ENCODE measurements at places on chromosomes 7 and 10.
A peak's percentile ranks its signal among the peaks of the same experiment; 100 is the strongest.

DNA sequence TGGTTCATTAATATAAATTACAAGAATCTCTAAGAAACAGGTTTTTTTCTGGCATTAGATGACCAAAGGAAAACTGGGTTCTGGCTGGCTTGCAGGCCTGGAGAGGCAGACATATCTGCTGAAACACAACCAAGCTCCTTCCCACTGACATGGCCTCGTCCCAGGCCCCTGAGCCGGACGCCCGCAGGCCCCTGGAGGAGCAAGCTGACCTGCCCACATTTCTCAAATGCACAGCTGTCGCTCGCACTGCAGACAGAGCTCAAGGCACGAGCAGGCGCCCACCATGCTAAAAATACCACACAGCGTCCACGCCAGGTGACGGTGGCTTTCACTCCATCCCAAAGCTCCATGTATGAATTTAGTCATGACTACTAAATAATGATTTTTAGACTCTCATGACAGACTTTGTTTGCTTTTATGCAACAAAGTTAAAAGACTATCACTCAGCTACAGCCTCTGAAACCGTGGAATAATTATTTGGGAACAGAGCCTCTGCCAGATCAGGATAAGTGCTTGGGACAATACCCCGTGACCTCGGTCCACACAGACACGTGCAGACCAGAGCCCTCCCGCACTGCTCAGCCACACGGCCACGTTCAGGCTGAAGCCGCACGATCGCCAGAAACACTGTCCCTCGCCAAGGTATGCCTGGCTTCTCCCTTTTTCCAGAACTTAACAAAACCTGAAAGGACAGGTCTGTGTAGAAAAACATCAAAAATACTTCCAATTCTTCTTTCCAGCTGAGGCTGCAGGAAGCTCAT is 71.1 kb downstream of the DIP2C start:
- DNase-seq: no peak

DNA sequence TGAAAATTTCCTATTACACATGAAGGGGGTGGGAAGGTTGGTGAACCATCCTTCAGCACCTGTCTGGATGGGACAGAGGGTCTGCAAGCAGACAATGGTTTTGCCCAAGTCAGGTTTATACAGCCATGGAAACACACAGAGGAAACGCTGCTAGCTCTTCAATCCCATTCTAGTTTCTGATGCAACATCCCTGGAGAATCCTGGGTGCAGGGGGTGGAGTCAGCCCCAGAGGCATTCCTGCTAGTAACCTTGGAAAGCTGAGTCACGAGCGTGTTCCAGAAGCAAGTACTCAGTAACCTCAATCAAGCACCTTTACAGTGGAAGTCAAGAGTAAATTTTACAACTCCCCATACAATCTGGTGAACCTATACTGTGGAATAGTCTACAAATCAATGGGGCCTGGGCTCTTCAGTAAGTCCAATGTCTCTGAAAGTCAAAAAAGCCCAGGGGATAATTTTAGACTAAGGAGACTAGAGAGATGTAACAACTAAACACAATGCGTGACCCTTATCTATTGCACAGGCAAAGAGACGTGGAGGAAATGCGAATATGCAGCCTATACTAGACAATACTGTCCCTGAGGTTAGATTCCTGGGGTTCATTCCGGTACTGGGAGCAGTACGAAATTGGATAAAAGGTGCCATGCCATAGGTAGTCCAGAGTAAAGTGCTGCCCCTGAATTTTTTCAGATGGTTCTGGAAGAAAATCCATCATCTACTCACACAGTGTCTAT is 95.4 kb downstream of the ZRANB1 start:
- DNase-seq: no peak

DNA sequence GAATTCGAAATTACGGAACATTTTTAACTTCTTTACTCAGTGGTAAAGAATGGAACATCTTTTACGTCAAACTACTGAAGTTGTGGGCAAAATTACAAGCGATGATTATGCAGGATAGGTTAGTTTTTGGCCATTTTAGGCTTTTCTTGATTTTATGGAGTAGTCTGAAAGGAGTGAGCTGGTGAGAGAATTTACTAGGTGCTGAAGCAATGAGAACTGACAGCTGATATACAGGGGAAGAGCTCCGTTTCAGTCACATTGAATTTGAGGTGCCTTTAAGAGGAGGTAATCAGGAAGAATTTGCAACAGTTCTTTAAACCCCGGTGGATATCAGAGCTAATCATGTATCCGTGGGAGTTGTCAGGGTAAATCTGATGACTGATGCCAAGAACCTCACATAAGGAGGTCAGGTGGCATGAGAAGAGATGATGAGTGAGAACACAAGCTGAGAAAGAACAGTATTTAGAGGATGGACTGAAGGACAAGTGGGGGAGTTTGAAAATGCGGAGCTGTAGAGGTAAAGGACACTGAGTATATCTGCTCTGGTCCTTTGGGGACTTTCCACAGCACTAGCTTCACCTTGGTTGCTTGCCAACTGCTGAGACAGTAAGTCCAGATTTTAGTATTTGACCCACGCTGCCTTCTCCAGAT is 104.3 kb downstream of the AHR start:
- peak; percentile 46 for DNase-seq

DNA sequence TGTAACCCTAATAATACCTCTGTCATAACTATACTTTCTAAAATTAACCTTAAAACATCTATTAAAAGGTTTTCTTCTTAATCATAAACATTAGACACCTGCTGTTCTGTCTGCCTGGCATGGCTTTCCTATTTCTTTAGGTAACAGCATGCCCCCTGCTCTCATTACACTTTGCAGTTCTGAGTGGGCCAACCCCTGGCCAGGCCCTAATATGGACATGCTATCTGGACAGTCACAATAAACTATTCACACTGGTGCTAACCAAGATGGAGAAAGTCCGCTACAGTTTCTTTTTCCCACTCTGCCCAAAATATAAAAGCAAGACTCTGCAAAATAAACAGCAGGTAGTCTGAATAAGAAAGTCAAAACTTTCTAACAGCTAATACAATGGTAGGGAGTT is 84.0 kb downstream of the ELAPOR2 start:
- no peak for DNase-seq

DNA sequence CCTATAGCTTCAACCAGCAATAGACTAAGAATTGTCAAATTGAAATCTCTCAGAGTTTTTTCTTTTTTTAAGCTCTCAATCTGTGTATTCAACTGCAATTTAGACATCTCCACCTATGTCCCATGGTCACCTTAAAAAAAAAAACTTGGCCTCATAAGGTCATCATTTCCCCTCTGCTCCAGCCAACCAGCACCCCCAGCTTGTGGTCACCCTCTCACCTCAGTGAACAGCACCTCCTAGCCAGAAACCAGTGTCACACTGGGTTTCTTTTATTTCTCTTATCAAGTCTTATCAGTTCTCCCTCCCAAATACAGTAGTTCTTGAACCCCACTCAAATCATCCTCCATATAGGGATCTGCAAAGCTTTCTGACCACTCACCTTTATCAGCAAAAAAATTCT is 4.0 kb downstream of the ITGB1 start:
- no peak for DNase-seq
